ENCODE measurements at places on chromosomes 2 and 18.

DNA sequence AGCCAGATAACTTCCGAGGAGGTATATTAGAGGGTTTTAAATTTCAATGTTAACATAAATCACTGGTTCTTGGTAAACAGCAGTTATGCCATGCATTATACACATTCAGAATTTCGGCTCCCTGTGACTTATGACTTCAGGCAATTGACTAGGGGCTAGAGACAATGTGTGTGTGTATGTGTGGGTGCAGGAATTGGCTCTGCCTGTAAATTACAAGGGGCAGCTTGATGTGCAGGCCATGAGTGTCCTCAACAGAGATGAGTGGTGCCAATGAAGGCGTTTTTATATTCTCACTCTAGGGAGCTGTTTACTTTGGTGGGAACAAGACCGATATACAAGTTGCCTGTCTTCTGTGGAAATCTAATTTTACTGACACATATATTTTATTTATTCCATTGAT lies 161.6 kb downstream of the CSRNP3 start:
- no peak for DNase-seq

DNA sequence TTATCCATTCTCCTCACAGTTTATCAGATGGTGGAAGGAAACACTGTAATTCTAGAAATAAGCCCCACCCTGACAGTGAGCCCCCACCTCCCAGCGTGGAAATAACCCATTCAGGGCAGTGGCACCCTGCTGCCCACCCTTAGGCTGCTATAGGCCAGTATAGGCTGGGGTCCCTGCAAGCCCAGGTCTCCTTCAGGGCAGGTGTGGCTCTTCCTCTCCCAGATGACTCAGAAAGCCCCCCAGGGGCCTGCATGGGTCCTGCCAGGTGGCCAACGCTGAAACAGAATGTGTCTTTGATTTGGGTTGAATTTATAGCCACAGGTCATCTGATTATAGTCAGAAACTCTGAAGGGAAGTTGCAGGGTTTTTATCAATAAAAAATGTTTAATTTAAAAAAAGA lies 136.4 kb downstream of the SH3RF3 start:
- no peak for DNase-seq

GRCh38 chr2:110993557-110994231 lies 127.0 kb upstream of the BCL2L11 start:
- no peak for DNase-seq

- no peak for DNase-seq
These were observed 18.0 kb downstream of the PTMA start for GRCh38 chr2:231726276-231726675.

- DNase-seq = no peak
These were observed 338.3 kb downstream of the MYCN start for GRCh38 chr2:16278421-16279200.

DNA sequence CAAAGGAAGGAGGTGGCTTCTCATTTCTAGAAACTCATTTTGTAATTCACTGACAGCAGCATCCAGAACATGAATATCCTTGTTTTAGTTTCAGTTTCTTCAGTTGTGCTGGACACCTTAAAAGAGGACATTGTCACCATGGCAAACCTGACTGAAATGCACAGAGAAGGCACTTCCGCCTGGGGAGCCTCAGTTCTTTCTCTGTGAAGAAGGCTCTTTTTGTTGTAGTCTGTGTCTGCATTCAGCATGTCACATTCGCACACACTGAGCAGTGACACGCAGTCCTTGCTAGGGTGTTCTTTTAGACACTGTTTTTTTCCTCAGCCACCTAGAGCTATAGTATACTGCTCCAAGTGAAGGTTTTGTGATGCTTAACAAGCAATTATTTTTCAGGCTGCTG lies 9.5 kb upstream of the RPRM start:
- DNase-seq = no peak

- DNase-seq = no peak
These were observed 81.6 kb downstream of the EPB41L3 start for GRCh38 chr18:5462227-5462626.

DNA sequence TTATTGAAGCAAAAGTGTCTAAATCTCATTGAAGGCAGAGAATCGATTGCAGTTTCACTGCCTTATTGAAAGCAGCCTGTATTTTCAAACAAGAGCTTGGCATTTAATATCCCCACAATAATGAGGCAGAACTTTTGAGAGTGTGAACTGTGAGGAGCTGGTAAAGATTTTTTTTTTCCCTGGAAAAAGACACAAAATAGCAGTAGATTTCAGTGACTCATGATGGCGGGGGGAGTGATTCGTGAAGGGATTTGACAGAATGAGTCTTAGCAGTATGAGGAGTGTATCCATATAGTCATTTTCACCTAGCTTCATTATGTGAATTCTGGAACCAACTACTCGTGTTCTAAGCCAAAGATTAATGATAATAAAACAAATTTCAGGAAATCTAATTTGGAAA lies 242.9 kb downstream of the ARL6IP6 start:
- no peak for DNase-seq

- peak; percentile 76 for DNase-seq
These were observed 30.3 kb upstream of the B3GNT7 start for GRCh38 chr2:231364961-231365810.

DNA sequence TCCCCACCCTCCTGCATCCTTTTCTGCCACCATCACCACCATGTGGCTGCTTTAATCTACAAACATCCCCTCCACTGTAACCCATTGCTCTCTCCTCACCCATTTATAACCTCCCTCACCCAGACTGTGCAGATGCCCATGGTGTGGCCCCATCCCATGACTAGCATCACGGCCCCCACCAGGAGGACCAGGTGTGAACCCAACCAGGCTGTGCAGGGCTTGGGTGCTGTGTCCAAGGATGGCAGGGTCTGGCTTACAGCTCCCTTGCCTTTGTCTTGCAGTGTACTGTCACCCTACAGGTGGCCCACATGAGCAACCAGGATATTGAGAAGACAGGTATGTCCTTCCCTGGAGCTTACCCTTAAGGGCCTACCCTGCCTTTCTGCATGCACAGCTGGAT lies 6.8 kb downstream of the FER1L5 start:
- DNase-seq = no peak

GRCh38 chr2:219078126-219078525 lies 17.4 kb upstream of the IHH start:
- no peak for DNase-seq

DNA sequence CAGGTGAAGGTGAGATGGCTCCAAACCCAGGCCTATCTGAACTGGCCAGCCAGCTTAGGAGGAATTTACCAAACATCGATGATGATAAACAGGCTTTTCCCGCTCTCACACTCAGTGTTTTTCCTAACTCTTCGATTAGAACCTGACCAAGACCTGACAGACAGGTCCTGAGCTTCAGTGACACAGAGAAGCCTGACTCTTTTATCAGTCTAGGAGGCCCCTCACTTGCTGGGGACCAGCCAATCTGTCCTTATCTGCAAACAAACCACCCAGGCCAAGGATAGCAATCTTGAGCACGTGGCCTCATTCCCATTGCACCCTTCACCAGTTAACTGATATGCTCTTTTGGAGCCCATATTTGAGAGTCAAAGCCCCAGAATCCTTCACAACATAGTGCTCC lies 1.9 kb upstream of the ITSN2 start:
- no peak for DNase-seq

- DNase-seq = no peak
These were observed 113.3 kb upstream of the DNMT3A start for GRCh38 chr2:25454824-25455611.

- no peak for DNase-seq
These were observed 5.7 kb upstream of the GCFC2 start for GRCh38 chr2:75716406-75716805.

DNA sequence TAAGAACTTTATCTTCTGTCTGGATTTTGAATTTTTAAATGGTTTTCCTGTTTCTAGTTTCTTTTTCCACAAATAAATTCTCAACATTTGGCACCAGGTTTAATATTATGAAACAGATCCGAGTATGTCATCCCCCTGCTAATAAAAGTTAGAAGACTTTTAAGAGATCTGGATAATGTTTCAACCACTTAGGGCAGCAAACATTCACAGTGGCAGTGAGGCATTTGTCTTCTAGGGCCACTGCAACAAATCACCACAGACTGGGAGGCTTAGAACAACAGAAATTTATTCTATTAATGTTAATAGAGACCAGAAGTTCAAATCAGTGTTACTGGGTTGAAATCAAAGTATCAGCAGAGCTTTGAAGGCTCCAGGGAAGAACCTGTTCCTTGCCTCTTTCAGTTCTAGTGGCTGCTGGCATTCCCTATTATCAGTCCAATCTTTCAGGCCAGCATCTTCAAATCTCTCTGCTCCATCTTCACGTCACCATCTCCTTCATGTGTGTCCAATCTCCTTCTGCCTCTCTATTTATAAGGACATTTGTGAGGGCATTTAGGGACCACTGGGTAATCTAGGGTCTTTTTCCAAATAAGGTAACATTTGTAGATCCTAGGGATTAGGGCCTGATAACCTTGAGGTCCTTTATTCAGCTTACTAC lies 23.4 kb downstream of the ACSL3 start:
- DNase-seq = no peak

DNA sequence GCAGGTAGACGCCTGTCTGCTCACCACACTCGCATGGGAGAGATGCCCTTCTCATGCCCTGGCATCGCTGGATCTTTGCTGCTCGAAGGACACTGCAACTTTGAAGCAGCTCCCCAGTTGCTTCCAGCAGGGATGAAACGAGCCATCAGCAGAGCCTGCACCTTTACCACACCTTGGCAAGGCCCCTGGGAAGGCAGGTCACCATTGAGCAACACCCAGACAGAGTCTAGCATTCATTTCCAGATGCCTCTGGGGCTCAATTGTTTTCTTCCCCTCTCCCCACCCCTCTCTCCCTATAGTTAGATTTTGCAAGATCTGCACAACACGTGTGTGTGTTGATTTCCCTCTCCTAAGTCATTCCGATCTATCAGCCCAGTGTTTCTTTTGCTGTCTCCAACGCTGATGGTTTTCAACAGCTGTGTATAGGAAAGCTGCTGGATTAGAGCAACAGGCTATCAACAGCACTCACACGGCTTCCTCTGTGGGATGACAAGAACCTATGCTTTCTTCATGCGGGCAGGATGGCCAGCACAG lies 25.6 kb upstream of the INHBB start:
- no peak for DNase-seq

DNA sequence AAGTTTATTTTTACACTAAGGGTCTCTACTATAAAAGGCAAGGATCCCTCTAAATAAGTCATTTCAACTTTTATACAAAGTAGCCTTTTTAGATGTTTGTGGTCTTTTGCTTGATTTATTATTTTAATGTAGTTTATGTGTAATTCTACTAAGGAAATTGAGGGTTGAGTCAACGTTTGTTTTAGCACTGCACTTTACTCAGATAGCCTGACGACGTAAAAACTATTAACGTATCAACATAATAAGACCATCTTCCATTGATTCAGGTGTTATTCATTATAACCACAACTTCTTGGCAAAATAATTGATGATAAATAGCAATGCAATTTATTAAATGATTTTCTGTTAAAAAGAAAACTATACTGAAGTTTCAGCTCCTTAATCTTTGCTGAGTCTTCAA lies 1103.6 kb upstream of the ACVR2A start:
- no peak for DNase-seq

- DNase-seq = no peak
These were observed 85.2 kb downstream of the EML6 start for GRCh38 chr2:54808661-54809060.

DNA sequence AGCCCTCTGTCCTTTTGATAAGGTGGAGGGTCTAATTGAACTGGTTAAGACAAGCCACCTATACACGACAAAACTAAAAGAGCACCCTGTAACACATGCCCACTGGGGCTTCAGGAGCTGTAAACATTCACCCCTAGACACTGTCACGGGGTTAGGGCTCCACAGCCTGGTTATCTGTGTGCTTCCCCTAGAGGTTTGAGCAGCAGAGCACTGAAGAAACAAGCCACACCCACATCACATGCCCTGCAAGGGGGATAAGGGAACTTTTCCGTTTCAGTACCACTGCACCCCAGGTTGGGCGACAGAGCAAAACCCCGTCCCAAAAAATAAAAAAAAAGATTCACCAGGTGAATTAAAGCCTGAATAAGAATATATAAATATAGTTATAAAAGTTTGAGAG lies 913.7 kb upstream of the ACVR2A start:
- DNase-seq = no peak

GRCh38 chr2:219073413-219074129 lies 12.8 kb upstream of the IHH start:
- DNase-seq = peak; percentile 12

DNA sequence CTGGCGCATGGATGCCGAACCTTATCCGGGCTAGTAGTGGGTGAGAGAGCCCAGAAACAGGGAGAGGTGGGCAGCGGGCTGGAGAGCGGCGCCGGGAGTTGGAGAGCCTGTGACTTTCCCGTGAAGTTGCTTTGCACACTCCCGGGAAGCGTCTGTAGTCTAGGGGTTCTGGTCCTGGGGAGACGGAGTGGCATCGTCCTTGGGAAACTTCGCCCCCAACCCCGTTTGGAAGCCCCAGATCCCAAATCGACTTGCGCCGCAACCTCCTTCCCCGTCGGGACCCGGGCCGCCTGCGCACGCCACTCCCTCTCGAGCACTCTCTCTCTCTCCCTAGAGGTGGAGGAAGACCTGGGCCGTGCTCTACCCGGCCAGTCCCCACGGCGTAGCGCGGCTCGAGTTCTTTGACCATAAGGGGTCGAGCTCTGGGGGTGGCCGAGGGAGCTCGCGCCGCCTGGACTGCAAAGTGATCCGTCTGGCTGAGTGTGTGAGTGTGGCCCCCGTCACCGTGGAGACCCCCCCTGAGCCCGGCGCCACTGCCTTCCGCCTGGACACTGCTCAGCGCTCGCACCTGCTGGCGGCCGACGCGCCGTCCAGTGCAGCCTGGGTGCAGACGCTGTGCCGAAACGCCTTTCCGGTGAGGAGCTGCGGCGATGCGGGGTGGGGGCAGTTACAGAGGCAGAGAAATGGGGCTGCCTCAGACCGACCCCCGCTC lies 456 bp downstream of the DOK1 start:
- no peak for DNase-seq

DNA sequence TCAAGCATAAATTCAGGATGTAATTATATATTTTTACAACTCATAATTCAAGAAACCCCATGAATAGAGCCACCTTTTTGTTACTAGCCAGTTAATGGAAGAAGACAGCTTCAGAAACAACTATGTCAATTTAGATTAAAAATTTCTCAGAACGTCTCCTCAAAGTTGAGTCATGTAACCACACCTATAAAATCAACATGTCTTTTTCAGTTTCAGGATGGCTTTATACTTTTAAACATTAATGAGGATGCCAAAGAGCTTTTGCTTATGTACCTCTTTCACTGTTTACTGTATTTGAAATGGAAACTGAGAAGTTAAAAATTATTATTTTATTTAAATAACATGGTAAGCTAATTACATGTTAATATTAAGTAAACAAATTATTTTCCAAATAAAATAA lies 280.1 kb downstream of the PTH2R start:
- no peak for DNase-seq

DNA sequence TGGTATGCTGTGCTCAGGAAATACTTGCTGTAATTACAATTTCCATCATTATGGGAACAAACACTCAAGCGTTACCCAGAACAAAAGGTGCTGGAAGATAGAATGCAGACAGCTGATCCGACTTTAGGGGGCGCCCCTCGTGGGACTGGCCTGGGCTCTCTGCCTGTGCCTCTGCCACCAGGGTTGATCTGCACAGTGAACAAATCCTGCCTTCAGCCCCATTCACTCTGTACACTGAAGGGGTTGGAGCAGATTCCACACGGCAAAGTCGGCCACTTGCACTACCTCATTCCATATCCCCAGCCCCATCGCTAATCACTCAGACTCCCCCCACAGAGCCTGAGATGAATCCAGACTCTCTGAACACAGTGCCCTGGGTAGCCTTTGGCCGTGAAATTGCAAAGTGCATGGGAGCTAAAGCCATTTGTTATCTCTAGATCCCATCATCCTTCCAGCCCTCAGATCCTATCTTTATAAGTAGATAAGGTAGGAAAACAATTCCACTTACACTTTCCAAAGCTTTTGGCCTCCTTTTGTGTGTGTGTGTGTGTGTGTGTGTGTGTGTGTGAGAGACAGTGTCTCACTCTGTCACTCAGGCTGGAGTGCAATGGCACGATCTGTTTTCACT lies 69.3 kb downstream of the INPP5D start:
- no peak for DNase-seq

Measured in HFF-Myc (cell line).